ENCODE measurements at places on chromosomes 2 and 18.

DNA sequence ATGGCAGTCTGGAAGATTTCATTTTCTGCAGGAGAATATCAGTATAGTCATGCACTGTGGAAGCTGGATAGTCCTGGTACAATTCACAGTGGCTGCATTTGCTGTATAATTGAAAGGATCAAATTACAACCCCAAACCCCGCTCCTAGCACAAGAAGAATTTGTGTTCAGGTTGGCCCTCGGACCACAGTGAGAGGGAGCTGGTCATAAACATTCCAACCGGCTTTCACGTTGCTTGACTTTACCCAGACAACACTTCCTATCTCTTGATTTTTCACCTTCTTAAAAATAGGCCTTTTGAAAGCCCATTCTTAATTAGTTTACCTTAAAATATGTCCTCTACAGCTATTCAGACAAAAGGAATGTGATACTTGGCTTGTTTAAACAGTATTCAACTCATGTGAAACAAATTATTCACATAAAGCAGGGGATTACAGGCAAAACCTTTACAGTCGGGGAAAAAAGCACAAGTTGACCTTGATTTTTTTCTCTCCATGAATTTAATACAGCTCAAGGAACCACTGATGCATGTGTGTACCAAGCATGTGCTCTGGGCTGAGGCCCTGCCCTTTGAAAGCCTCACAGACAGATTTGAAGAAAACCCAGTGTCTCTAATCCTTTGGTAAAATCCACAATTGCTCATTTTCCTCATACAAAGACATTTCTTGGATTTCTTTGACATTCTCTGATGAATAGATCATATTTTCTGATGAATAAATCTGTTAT lies 143.0 kb upstream of the SOX11 start:
- peak; percentile 14 for DNase-seq

DNA sequence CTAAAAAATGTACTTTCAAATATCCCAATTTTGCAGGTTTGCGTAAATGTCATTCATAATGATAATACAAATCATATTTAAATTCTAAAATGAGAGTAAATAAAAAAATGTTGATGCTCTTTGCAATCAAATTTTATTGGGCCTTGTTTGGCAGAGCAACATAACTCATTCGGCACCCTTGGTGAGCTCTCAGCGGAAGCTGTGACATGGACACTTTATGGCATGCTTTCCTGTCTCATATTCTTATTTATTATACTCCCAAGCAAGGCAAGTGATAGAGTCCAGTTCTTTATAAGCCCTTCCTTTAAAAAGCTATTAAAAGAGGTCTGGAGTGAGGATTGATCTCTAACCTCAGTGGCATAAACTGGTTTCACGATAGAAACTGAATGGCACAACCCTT lies 1493.2 kb upstream of the NXPH2 start:
- DNase-seq, result no peak

- no peak for DNase-seq
Observed at GRCh38 chr2:239343946-239344856, 56.6 kb downstream of the HDAC4 start.

DNA sequence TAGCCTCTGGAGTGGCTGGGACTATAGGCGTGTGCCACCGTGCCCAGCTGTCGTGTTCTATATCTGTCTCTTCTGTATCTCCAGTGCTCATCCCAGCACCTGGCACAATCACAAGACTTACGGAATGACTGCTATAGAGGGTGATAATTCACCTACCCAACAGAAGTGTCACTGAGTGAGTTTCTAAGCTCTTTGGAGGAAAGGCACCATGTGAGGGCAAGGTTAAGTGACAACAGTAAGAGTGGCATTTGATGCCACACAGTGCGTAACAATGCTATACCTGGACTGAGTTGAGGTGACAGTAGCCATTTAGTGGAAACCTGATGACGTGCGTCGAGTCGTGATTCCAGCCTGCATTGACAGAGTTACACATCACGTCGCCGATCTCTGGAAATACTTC lies 89.0 kb downstream of the KCTD1 start:
- no peak for DNase-seq

DNA sequence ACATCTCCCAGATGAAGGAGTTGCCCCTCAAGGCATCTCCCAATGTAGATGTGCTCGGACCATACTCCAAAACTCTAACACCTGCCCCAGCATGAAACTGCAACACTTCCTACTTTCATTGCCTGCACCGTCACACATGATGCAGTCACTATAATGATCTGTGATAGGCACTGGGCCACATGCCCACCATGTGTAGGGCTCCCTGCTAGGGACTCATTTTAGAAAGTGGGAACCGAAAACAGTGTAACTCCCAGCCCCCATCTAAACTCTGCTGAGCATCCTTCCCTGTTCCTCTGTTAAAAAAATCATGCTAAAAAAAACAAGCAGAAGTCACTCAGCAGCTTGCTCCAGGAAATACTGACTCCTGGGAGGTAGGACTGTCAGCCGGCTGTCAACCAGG lies 496.1 kb upstream of the RAB6C start:
- DNase-seq, result no peak

DNA sequence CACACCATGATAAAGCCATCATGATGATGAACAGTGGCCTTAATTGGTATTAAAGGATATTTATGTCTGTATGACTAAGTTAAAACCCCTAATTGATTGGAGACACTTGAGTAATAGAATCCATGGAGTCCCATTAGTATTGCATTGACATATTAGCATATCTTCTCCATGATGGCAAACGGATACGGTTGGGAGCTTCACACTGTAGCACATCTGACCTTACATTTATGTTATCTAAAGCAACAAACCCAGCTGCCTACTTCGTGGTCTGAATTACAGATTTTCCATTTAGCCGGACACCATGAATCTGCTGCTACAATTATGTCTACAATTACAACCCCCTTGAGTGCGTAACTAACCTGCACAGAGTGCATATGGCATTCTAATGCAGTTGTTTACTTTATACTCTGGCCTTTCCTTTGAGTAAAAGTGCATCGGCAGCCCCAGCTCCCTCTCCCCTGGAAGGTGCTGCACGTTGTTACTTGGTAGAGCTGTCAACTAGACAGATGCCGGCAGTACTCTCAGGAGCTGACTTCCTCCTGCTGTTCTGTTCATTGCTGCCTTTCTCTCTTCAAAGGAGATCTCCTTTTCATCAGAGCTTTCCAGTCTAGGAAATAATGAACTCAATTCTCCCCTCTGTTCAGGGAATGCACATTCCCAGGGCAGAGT lies 92.1 kb downstream of the LRRC30 start:
- no peak for DNase-seq

- DNase-seq, result peak; percentile 54
Observed at GRCh38 chr2:189799531-189799930, 15.3 kb downstream of the PMS1 start.

DNA sequence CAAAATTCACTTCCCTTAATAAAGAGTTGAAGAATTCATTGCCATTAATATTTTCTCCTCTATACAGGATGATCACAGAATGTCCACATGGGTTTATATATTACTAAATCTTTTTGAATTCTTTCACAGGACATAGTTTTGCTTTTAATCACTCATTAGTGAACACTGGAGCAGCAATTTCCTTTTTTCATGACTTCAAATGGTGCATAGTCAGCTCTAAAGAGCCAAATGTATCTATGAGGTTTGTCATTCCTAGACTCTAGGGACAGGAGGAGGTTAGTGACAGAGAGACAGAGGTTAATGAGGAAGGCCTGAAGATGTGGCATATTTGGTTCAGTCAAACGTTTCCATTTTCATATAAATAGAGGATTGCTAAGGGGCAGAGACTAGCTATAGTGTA lies 111.8 kb downstream of the FSHR start:
- DNase-seq, result no peak

DNA sequence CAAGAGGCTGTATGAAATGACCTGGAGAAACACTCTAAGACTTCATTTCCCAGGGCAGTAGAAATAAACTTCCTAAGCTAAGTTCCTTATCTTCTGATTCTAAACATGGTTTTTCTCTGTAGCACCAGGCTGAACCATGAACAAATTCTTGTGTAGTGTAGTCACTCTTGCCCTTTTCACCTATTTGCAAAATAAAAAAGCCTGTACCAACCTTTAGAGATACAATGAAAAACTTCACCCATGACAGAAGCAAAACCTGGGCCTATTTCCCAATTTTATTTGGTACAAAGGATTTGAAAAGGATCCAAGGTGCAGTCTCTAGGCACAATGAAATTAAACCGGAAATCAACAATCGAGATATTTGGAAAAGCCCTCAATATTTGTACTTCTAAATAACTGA lies 43.6 kb downstream of the POLR1A start:
- DNase-seq, result peak; percentile 56

DNA sequence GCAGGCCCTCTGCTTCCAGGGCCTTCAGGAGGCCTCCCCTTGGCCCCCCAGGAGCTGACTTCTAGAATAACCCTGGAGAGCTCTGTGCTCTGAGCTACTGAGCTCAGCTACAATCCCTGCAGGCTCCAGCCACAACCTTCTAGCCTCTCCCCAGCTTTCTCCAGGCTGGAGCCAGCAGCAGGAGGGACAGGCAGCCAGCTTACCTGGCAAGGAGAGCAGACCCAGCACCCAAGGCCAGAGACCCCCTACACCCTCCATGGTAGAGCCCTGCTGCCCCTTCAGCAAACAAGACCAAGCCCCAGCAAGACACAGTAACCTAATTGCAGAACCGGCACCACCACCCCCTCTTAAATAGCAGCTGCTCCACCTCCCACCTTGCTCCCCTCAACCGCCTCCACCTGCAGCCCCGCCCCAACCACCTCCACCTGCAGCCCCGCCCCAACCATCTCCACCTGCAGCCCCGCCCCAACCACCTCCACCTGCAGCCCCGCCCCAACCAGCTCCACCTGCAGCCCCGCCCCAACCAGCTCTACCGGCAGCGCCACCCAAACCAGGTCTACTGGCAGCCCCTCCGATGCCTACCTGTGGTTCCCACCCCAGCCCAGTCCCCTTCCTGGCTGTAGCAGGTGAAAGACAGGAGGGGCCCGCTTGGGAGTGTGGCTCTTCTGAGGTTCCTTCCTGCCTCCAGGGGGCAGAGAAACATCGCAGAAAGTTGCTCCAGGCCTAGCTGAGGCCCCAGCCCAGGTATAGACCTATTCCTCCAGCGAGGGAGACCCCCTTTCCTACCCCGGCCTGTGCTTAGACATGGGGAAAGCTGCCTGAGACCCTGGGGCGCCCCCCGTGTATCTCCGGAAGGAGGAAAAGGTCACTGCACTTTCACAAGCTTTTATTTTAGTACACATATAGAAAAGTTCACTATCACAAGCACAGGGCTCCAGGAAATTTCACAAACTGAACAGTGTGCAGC lies at the start of gene ASTL:
TSS of gene ASTL (minus strand) at position 324 of the 967 bp plus-strand sequence. CDS start at position 258, 66 bp downstream.
- DNase-seq, result peak; percentile 38

GRCh38 chr2:159450180-159450579 lies 163.7 kb upstream of the WDSUB1 start:
- DNase-seq, result no peak

GRCh38 chr18:75865639-75866038 lies 438.1 kb upstream of the SMIM21 start:
- DNase-seq, result no peak

- no peak for DNase-seq
Observed at GRCh38 chr2:148936857-148937450, 61.9 kb downstream of the KIF5C start.

DNA sequence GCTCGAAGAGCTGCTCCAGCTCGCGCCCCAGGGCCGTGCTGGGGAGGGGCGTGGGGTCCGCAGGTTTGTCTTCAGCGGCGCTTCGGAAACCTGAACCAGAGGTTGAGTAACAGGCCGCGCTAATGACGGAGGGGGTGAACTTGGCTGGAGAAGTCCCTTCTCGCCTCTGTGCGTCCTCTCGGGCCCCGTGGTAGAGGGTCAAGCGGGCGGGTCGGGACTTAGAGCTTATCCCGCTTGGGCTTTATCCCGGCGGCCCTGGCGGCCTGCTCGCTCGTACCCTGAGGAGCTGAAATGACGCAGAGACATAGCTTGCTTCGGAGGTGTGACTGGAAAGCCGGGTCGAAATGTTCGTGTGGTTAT lies 479 bp downstream of the RNMT start:
- DNase-seq, result peak; percentile 39

DNA sequence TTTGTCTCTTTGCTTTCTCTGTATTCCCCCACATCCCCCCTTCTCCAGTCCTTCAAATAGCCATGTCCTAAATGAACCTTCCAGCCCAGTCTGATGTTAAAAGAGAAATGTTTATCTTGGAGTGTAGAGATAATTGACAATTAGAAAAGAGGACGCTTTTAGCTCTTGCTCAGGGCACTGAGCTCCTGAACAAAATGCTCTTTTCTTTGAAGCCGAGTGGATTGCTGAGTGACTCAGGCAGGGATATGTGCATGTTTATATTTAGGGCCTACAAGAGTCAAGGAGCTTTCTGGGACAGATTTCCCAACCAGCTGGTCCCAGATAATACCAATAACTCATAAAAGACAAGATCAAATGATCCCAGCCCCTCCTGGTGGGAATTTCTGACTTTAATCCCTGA lies 88.0 kb upstream of the SETBP1 start:
- no peak for DNase-seq

- DNase-seq, result no peak
Observed at GRCh38 chr2:164760179-164760578, 81.4 kb downstream of the COBLL1 start.

DNA sequence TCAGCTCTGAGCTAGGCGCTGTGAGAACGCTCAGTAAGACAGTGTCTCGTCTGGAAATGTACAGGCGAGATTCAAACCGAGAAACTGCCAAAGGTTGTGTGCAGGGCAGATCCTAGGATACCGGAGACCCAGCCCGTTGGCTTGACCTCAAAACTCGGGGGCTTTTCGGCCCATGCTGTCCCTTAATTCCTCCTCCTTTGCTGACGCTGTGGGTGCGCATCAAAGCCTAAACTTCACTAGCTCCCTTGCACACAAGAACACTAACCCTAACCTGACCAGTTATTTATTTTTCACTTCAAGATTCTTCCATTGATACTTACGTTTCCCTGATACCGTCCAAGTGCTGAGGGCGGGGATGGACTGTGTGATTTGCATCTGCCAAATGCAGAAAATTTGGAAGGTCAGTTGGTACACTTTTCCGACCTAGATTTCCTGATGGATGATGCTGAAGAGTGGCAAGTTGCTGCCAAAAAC lies 1.0 kb upstream of the AAK1 start:
- no peak for DNase-seq

All from bronchial epithelial cell (primary cell).